ENCODE measurements at places on chromosomes 7 and 10.

- no peak for DNase-seq
Measured at GRCh38 chr7:96188174-96188581, 133.7 kb downstream of the SLC25A13 start.

- no peak for DNase-seq
Measured at GRCh38 chr10:63772491-63772890, 251.3 kb downstream of the REEP3 start.

GRCh38 chr10:101091546-101092290, 29.9 kb downstream of the KAZALD1 start:
- no peak for DNase-seq

DNA sequence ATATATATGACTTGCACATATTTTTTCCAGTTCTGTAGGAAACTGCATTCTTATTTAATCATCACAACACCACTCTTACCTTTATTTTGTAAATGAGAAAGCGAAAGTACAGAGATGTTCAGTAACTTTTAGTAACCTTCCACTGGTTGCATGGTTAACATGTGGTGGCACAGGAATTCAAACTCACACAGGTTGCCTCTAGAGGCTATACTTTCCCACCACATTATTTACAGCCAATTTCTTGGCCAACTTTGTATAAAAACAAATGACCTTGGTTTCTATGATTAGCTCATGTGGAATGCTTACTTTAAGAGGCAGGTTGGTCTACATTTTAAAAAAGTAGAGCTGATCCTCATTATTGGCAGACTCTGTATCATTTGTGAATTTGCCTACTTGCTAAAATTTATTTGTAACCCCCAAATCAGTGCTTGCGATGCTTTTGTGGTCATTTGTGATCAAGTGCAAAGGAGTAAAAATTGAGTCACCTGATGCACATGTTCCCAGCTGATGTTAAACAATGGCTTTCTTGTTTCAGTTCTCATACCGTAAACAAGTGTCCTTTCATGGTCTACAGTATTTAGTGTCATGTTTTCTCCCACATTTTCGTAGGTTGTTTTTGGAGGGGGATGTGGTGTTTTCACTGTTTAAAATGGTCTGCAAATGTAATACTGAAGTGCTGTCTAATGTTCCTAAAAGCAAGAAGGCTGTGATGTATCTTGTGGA, 14.8 kb downstream of the BBS9 start:
- no peak for DNase-seq

DNA sequence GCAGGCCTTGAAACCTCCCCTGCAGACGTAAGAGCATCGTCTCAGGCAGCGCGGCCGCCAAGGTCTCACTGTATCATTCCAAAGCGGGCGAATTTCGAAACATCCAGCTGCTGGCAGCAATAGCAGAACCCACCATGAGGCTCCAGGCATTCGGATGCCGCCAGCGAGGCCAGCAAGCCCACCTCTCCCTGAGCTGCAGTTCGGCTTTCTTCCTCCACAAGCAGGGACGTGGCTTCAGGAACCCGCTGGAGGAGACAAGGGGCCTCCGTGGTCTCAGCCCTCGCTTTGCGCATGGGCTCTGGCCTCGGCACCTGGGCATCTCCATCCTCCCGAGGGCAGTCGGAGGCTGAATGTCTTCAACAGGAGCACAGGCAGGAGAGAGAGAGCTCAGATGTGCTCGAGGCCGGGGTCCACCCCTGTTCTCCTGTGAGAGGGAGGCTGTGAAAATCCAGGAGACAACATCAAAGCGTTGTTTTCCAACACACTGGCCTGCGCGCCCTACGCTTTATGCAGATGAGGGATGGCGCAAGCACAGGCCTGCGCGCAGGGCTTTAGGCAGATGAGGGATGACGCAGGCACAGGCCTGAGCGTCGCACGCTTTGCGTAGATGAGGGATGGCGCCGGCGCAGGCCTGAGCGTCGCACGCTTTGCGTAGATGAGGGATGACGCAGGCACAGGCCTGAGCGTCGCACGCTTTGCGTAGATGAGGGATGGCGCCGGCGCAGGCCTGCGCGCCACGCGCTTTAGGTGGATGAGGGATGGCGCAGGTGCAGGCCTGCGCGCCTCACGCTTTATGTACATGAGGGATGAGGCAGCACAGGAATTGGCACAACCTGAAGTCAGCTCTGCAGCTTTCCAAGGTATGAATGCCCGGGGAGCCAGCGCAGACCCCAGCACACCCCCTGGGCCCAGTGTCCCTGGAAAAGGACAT, 103.2 kb downstream of the WDR37 start:
- DNase-seq = no peak

GRCh38 chr7:115352375-115352774, 430.5 kb downstream of the MDFIC start:
- no peak for DNase-seq

GRCh38 chr10:109933984-109934565, 10.8 kb upstream of the XPNPEP1 start:
- peak; percentile 50 for DNase-seq

DNA sequence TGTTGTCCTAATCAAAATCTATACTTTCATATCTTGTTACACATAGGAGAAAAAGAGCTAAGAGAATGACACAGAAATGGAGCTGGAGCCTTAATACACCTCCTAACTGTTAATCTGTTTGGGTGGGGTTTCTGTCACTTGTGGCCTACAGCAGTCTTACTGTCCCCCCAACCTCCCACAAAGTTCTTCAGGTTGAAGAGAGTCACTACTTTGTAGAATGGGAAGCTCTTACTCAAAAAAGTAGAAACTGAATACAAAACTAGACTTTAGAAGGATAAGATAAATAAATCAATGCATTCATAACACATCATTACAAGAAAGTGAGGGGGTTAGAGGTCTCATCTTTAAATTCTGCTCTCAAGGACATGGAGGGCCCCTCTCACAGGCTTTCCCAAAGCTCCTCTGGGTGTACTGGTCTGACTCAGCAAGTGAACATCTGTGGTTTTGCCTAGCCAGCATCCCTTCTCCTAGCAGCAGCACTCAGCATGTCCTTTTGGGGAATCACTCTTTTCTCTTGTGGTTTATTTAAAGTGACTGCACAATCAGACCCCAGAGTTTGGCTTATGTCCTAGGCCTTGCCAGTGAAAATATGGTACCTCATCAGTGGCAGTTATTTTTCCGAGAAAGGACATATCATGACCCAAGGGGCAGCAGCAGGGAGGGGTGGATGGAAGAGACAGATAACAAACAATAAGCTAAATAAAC, 2.0 kb upstream of the BLVRA start:
- no peak for DNase-seq

GRCh38 chr7:43491984-43492383, 90.9 kb upstream of the STK17A start:
- no peak for DNase-seq

DNA sequence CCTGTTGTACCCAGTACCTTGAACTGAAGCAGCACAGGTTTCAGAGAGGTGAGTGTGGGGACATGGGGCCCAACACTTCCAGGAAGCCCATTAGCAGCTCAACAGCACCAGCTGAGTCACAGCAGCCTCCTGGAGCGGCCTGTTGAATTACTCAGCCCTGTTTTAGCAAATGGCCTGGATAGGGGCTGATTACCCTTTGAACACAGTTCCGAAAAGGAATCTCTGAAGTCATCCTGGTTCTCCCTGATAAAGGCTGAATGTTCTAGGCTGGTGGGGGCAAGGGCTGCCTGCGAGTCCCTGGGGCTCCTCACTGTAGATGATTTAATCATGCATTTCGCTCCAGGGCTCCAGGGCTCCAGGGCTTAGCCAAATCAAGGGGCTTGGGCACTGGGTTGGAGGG, 287.5 kb downstream of the GRID1 start:
- no peak for DNase-seq

DNA sequence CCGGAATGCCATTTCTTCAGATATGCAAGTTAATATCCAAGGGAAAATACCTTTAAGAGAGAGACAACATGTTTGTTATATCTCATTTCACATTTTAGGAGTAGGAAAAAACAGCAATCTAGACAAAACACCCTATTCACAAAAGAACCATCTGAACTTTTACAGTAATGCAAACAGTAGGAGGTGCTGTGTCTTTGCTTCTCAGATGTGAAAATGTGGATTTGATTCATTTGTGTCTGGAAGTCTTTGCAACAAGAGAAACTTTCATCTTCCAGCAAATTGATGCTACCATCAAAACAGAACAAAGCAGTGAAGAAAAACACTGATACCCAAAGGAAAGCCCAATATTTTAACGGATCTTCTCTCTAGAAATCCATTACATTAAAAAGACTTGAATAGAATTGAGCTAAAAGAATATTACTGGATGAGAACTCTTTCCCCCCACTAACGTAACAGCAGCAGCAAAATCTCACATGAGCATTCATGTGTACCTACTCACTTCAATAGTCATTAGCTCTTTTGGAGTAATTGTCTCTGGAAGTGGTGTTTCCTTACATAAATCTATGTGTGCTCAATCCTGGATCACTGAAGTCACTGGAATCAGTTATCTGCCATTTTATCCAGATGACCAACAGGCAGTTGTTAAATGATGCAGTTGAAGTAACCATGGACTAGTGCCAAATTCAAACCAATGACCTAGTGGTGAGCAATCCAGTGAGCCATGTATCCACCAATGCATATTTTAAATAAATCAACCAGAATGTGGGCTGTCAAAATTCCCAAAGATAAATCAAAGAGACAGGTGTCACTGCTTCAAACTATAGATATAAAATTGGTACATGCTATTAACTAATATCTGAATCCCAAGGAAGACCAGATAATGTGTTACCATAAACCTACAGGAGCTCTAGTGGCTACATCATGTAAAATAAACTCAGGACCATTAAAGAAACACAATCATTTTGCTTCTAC, 1.8 kb downstream of the SEMA3C start:
- DNase-seq = no peak

DNA sequence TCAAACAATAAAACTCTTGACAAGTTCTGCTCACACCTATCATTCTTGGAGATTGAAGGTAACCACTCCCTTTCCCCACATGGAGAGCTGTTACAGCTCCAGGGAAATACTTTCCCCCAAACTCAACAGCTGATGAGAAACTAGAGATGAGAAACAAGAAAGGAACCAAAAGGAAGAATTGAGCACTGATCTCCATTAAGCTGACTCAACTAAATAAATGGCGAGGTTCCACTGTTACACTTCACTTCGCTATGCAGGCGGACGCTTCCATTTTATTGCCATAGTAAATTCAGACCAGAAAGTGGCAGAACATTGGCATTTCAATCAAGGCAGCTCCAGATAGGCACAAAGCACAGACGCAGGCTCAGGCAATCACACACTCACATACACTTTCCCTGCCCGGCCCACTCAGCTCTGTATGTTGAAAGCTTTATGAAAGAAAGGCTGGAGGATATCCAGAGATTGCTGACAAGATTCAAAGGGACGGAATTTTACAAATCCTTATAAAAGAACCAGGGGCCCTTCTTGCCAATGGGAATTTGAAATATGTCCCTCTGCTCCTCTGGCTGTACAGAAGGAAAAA, 11.5 kb upstream of the YAE1 start:
- no peak for DNase-seq

GRCh38 chr10:43076876-43077420, at the start of gene RET:
Gene RET (plus strand): TSS chr10:43077069. CDS start chr10:43077259, 190 bp downstream.
- DNase-seq = no peak

DNA sequence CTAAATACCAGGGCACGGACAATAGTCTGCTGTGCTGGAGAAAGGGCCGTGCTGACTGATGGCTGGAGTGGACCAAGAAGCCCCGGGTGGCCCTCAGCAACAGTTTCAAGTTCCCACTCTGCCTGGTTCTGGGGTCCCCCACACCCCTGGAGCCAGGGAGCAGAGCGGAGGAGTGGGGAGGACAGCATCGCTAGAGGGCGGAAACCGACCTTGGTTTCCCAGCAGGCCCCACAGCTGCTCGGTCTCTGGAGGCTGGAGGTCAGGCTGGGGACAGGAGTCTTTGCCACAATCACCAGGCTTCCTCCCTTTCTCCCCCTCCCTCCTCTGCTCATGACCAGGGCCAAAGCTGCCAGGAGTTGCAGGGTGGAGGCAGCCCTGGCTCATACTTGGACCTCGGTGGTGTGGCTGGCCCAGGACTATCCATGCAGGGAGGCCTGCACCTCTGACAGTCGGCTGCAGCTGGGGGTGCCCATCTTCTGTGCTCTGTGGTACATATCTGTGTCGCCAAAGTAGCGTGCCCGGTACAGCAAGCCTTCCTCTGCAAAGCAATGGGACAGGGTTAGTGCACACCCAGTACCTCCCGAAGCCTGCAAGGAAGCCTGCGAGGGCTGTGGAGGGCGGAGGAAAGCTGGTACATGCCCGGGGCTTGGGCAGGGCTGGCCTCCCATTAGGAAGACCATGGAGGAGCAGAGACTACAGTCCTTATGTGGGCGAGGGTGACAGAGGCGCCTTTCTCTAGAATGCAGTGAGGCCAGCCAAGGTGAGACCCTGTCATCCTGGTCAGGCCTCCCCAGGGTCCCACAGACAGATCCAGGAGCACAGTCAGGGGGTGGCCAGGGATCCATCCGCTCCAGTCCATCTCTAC, 19.1 kb downstream of the DNAJB12 start:
- DNase-seq = no peak

- DNase-seq = no peak
Measured at GRCh38 chr10:43570971-43571370, 3.4 kb downstream of the ZNF239 start.

DNA sequence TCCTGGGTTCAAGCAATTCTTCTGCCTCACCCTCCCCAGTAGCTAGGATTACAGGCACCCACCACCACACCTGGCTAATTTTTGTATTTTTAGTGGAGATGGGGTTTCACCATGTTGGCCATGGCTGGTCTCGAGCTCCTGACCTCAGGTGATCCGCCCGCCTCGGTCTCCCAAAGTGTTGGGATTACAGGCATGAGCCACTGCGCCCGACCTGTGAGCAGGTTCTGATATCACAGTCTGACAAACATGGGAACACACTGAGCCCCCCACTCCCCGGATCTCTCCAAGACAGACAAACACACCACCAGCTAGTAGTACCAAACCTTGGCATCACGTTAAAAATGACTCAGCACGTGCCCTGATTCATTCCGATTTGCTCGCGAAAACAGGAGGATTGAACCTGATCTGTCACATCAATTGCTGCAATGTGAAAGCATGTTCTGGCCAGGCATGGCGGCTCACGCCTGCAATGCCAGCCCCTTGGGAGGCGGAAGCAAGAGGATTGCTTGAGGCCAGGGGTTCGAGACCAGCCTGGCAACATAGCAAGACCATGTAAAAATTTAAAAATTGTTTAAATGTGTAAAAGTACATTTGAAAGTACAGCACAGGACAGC, 106.5 kb downstream of the SMURF1 start:
- DNase-seq = no peak

GRCh38 chr10:3761021-3761686, 23.9 kb downstream of the KLF6 start:
- no peak for DNase-seq

GRCh38 chr7:37176079-37176478, 272.6 kb downstream of the ELMO1 start:
- DNase-seq = no peak

DNA sequence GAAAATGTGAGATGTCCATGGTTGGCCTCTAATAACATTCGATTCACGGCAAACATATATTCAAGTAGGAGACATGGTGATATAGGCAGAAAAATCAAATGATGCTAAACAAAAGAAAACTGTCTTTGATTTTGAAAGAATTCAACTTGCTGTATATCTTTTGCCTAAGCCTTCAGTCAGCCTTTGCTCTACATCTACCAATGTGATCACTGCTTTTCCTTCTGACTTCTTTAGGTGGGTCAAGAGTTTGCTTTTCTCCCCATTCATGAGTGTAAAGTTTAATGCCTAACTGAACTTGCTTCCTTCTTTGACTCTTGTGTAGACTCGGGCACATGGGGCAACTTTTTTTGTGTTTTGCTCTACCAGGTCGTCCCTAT, 417 bp upstream of the HIF1AN start:
- DNase-seq = no peak

All from iPS DF 6.9 (cell line).